ENCODE measurements at places on chromosomes 3 and 15.
A peak's percentile ranks its signal among the peaks of the same experiment; 100 is the strongest.

DNA sequence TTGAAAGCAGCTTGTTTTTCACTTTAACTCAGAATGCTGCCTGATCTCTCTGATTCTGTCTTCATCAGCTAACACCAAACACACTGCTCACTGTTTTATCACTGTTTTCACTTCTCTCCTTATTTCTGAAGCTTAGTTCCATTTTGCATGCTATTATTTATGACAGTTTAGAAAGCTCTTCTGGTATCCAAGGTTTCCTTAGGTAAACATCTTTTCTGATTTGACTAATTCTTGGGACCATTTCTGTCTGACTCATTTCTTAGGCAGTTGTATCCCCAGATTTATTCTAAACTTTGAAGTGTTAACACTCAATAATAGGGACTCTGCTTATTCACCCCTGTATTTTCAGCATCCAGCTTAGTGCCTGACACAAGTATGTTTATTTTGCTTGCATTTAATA is 167.7 kb downstream of the BCHE start:
- DNase-seq: no peak

DNA sequence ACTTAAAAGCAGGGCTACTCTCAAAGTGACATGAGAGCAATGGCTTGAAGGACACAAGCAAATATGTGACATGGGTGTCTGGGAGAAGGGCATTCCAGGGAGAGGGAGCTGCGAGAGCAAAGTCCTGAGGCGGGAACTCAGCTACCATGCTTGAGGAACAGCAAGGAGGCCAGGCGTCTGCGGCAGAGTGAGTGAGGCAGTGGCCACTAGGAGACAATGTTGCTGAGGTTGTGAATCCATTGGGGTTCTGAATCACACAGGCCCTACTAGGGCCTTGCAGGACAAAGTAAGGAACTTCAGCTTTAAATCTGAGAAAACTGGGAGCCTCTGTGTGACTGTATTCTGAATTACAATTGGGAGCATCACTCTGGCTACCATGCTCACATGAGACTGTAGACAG is 94.1 kb upstream of the PRICKLE2 start:
- no peak for DNase-seq

- DNase-seq: peak; percentile 34
Measured at GRCh38 chr3:150410311-150411105, 2.4 kb downstream of the TSC22D2 start.

DNA sequence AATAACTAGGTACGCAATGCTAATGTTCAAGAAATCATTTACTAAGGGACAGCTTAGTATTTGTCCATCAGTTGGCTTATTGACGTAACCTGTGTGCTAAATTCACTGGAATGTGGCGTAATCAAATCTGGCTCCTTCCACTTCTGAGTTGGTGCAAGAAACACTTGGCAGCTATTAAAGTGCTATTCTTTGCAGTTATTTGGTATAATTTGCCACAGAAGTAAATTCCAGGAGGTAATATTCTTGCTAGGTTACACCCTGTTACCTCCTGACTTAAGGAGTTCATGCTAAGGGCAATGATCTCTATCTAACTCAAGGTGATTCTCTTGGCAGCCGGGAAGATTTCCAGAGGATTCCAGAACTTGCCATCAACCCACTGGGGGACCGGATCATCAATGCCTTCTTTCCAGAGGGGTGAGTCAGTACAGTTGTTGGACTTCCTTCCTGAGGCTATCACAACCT is 25.5 kb downstream of the CHP1 start:
- no peak for DNase-seq

- no peak for DNase-seq
Measured at GRCh38 chr15:32794973-32795372, 77.2 kb downstream of the GREM1 start.

DNA sequence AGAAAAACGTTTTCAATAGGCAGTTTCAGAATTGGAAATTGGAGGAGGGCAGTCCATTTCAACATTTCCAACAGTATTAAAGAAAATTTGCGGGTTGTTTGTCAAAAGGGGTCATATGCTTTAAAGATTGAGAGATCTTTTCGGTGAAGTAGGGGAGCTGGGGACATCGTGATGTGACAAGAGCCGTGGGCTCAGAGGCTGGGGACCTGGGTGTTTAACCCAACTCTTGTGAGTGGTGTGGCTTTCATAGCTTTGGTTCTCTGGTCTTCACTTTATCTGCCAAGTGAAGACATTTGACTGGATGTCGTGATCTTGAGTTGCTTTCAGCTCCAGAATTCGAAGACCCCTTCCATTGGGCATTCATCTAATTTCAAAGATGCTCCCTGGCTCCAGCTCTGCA is 133.2 kb downstream of the PGPEP1L start:
- no peak for DNase-seq

- DNase-seq: no peak
Measured at GRCh38 chr3:100891033-100891432, 102.2 kb downstream of the ABI3BP start.

DNA sequence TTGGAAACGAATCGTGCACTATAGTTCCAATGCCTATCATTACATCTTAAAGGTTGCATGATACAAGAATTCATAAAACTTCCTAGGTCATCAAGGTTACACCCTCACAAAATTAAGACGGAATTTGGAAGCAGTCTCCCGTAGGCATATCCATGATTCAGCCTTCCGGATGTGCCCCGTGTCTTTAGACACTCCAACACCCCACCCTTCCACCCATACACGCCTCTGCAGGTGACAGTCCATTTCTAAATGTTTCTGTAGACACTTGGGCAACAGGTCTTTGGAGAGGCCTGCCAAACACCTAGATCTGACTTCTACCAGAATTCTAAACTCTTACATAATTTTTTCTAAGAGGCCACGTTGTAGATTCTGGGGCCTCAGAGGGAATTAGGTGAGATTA is 49.8 kb downstream of the LDHAL6B start:
- no peak for DNase-seq

GRCh38 chr3:852033-852432 is 240.8 kb upstream of the CNTN6 start:
- DNase-seq: no peak

- DNase-seq: no peak
Measured at GRCh38 chr15:91992945-91993344, 139.4 kb downstream of the SLCO3A1 start.

DNA sequence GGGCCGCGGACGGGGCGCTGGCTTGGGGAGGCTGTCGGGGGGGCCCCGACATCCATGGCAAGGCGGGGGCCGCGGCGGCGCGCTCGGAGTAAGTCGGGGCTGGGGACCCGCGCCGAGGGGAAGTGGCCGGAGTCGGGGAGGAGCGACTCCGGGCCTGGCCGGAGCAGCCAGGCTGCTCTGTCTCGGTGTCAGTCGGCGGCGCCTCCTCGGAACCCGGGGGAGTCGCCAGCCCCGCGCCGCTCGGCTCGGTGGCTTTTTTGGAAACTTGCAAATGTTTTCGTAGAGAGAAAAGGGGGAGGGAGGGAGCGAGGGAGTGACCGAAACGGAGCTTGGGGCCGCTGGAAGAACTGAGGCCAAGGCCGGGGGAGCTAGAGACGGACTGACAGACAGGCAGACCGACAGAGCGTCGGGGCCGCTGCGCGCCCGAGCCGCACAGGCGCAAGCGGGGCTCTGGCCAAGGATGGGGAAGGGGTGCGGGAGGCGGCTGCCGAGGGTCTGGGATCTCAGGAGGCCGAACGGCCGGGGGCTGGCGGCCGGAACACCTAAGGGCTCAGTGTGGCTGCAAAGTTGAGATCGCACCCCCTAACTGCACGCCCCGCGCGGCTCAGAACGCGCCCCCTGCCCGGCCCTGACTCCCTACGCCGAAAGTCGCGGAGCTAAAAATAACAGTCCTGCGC is 5.0 kb downstream of the PTH1R start:
- no peak for DNase-seq

GRCh38 chr15:49145651-49146609 is 9.5 kb downstream of the COPS2 start:
- peak; percentile 77 for DNase-seq

DNA sequence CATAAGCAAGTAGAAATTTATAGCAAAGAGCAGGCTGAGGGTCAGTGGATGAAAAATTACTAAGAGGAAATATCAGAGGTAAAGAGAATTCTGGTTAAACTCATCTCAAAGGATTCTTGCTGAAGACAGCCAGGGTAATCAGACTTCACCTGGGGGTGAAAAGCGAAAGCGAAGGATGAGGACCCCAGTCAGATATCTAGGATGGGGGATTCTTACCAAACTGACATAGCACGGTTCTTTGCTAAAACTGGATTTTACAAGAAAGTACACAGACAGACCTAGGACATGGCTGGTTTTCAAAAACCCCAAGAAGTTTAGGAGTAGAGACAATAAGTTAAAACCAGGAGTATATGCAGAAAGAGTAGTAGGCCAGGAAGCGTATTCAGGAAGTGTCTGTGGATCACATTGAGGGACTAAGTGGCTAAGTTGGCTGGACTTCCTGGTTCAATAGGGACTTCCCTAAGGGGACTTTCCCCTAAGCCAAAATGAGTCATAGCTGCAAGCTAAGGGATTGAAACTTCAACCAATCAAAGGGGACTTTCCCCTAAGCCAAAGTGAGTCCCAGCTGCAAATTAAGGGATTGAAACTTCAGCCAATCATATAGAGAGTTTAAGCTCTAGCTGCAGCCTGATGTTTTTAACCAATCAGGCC is 2.4 kb upstream of the CFAP91 start:
- no peak for DNase-seq

DNA sequence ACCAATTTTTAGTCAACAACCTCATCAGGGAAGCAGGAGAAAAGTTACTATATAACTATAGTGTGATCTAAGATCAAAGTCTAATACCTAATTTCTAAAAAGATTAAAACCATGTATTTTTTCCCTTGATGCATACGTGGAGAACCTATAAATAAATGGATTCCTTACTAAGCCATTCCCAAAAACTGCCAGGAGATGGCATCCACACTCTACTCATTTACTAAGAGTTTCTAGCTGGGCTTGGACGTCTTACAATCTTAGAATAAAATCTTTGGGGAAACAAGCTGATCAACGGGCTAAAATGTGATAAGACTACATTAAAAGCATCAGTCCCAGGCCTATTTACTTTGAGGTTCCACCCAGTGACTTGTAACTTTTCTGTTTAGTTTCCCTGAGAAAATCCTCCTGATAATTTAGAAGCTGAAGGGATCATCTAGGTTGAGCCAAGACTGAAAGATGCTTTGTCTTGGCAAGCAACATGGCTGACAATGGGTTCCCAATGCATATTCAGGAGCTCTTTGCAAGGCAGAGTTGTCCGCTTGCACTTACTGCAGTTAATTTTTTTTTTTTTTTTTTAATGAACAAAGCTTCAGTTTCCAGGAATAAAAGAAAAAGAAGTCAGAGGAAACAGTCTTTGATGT is 85.5 kb upstream of the FGF12 start:
- DNase-seq: peak; percentile 77

GRCh38 chr3:86991482-86991815 is 500 bp upstream of the VGLL3 start:
- DNase-seq: no peak

DNA sequence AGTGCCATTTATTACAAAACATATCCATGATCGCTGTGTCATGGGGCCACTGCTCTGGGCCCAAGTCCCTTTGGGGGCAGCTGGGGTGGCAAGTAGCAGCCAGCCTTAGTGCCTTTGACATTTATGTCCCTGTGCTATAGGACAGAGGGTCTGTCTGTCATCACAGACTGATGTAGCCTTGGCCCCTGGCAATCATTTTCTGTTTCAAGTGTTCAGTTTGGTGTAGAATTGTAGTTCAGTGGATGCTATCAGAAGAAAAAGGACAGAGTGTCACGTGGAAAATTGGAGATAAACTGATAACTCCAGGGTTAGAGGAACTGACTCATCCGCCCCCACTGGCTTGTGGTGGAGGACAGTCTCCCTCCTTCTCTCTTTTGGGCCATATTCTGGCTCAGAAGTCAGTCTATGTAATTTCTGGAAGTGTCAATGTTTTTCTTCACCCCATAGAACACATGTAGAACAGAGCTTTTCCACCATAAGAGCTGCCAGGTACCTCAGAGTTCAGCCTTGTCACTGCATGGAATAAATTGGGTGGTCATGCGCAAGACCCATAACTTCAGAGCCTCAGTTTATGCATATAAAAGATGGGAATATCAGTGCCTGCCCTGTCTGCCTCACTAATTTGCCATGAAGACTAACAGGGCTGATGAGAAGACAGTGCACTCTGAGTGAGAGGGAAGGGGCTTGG is 4.5 kb upstream of the MRPS22 start:
- DNase-seq: no peak

DNA sequence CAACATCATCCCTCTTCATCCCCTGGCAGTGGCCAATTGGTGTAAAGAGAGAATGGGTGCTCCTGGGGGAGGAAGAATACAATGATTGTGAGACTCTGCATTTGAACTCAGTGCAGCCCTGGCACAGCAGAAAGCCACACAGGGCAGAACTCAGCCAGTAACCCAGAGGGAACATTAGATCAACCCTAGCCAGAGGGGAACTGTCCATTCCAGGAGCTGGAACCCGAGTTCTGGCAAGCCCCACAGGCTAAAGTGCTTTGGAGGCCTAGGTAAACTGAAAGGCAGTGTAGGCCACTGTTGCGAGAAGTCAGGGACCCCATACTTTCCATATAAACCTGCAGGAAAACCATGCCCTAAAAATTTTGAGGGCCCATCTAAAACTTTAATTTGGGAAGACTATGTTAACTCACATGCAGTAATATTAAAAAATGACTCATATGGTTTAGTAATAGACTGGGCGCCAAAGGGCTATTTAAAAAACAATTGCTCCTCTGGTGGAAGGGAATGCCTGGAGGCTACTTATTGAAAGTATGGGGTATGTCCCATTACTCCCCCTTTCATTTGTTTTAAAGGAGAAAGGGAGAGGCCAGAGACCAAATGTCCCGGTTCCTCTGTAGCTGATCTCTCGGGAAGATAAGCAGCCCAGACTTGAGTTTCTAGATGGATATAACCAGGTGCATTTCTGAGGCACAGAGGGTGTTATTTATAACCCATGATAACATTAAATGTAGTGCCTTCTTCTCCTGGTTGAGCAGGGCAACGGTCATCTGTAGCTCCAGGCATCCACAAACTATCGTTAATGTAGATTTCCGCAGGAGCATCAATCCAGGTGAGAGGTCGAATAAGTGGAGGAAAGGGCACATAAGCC is 5.8 kb upstream of the RAD51 start:
- DNase-seq: no peak

DNA sequence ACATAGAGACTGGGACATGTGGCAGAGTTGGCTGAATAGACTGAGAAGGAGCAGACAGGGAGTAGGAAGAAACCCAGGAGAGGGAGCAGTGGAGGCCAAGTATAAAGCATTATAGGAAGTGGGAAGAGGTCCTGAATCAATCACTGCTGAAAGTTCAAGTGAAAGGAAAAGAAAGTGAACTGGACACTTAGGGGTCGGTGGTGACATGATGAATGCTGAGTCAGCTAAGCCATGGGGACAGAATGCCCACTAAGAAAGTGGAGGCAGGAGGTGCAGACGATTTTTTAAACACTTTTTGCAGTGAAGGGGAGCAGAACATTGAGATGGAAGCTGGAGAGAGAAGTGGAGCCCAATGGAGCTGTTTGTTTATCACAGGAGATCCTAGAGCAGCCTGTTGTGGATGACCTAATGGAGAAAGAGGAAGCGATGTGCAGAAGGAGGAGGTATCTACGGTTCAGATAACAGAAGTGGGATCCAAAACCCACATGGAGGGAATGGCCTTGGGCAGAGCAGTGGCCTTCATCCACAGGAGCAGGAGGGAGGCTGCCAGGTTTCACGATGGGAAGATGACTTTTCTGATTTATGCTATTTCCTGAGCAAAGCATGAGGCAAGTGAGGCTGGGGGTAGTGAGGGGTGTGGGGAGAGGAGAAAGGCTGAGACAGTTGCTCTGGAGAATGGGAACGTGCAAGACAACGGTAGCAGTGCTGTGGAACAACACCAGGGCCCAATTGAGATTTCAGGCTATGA is 208.2 kb downstream of the RPLP1 start:
- no peak for DNase-seq
